ENCODE measurements at places on chromosomes 16 and 17. TPM values are rescaled to one million over a fixed set of nuclear protein-coding genes. Genes with fewer than 3 reads are reported as not detected.

DNA sequence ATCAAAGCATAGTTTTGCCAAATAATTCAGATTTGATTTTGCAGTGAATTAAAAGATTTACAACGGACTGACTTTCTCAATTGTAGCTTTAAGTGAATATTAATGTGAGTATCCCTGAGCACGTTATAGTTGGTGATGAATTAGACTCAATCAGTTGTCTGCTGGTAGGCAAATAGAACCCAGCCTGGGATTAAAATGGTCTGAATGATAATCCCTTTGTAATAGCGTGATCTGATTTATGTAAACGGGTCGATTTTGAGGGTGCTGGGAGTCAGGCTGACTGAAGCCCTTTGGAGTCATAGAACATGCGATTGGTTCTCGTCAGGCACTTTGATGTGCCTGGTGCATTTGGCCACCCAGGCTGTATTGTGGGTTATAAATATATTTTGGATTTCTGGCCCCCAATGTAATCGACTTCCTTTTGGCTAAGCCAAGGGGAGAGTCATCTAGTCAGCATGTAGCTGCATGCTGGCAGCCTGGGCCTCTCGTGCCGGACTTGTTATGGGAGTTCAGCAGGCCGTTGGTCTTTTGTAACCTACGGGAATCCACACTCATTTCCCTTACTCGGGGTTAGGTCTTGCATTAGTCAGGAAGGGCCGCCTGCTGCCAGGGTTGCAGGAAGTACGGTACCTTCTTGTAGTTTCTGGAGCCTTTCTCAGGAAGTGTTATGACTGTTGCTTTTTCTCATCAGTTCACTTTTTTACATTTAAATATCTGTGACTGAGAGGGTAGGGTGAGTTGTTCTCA, 5.4 kb downstream of the PGS1 start:
- H3K27me3 ChIP-seq: no peaks in the 10 kb centered on the region
- no peak for DNase-seq
- no peak overlapping the region for H3K27ac ChIP-seq
- peaks cover 3% of the 10 kb centered on the region for H3K36me3 ChIP-seq
- peaks cover 53% of the 10 kb centered on the region for H3K4me1 ChIP-seq
- H3K4me3 ChIP-seq: no peak overlapping the region

DNA sequence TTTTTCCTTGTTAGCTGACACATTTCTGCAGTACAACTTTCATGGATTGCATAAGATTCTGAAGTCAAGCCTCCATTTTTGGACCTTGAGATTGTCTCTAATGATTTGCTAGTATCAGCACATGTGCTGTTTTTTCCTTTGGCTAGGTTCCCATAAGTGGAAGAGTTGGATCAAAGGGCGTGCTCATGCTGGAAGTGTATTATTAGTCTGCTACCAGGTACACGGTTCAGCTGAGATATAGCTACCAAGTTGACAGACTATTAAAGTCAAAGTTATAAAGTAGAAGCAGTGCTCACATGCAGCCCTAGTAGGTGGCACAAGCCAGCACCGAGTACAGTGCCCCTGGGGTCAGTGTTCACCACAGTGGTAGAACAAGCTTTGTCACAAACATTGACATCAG, 3.2 kb downstream of the FAHD1 start:
- 0 out of 2 replicates have a peak overlapping the region, but pooled peaks have one; percentile 3 for H3K4me3 ChIP-seq
- no peaks in the 10 kb centered on the region for H3K27me3 ChIP-seq
- peak; percentile 68 for DNase-seq

DNA sequence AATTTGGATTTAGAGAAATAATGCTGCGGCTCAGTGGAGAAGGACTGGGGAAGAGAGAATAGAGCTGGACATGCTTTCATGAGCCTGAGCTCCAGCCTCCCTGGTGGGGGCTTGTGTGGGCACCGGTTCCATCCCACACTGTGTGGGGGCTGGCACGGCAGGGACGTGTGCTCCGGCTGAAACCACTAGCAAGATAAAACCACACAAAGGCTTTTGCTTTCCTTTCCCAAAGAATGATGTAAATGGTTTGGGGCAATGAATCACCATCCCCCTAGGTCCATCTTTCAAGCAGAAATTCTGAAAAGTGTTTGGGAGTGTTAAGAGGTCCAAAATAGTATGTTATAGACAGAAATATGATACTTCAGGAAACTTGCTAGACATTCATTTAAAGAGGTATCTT, 77.0 kb downstream of the CDH11 start:
- no peaks in the 10 kb centered on the region for H3K36me3 ChIP-seq
- no peaks in the 10 kb centered on the region for H3K27me3 ChIP-seq
- H3K4me3 ChIP-seq: no peak overlapping the region
- no peak overlapping the region for H3K27ac ChIP-seq

GRCh38 chr16:48099455-48099854, 56.3 kb downstream of the ABCC12 start:
- no peak for DNase-seq
- H3K36me3 ChIP-seq: no peaks in the 10 kb centered on the region
- H3K27ac ChIP-seq: no peak overlapping the region
- no peak overlapping the region for H3K4me3 ChIP-seq
- H3K27me3 ChIP-seq: no peaks in the 10 kb centered on the region

DNA sequence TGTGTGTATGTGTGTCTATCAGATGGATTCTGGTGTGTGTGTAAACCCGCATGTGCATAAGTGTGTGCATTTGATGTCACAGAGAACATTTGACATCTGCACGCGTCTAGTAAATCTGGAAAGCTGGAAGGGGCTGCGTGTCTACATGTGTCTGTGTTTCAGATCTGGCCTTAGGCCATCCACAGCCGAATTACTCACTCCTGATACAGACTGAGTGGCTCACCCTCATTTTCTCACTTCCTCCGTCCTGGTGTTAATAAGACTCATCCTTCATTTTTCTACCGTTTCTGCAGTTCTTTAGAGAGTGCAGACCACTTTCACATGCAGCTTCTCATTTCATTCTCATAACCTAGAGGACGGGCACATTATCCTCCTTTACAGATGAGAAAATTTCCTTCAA, 491.6 kb downstream of the CDH13 start:
- no peaks in the 10 kb centered on the region for H3K36me3 ChIP-seq
- no peak overlapping the region for H3K27ac ChIP-seq
- H3K4me1 ChIP-seq: no peaks in the 10 kb centered on the region
- DNase-seq: no peak
- 0 out of 3 replicates have a peak, but pooled peaks cover 4% of the 10 kb centered on the region for H3K27me3 ChIP-seq
- no peak overlapping the region for H3K4me3 ChIP-seq

- no peaks in the 10 kb centered on the region for H3K27me3 ChIP-seq
- peaks cover 49% of the 10 kb centered on the region for H3K36me3 ChIP-seq
- H3K4me1 ChIP-seq: peaks cover 31% of the 10 kb centered on the region
- H3K27ac ChIP-seq: no peak overlapping the region
- no peak overlapping the region for H3K4me3 ChIP-seq
Measured at GRCh38 chr17:50137042-50137441, 7.1 kb upstream of the SAMD14 start.

DNA sequence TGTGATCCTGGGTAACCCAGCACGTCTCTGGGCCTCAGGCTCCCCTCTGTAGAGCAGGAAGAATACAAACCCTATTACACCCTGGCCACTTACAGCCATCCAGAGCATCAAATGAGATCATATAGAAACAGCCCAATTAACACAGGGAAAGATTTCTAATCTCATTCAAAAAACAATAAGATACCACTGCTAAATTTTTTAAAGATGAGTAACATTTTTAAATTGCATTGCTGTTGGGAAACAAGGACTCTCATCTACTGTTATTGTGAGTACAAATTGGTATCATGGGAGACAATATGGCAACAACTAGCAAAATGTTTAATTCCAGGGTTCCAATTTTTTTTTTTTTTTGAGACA, 41.1 kb downstream of the SRL start:
- H3K4me3 ChIP-seq: no peak overlapping the region
- peaks cover 5% of the 10 kb centered on the region for H3K4me1 ChIP-seq
- no peak overlapping the region for H3K27ac ChIP-seq
- no peaks in the 10 kb centered on the region for H3K36me3 ChIP-seq

GRCh38 chr17:64406321-64407200, 15.9 kb upstream of the PECAM1 start:
- peak overlapping the region; percentile 76 for H3K27ac ChIP-seq
- no peaks in the 10 kb centered on the region for H3K27me3 ChIP-seq
- peak overlapping the region; percentile 15 for H3K4me3 ChIP-seq
- peak; percentile 92 for DNase-seq

DNA sequence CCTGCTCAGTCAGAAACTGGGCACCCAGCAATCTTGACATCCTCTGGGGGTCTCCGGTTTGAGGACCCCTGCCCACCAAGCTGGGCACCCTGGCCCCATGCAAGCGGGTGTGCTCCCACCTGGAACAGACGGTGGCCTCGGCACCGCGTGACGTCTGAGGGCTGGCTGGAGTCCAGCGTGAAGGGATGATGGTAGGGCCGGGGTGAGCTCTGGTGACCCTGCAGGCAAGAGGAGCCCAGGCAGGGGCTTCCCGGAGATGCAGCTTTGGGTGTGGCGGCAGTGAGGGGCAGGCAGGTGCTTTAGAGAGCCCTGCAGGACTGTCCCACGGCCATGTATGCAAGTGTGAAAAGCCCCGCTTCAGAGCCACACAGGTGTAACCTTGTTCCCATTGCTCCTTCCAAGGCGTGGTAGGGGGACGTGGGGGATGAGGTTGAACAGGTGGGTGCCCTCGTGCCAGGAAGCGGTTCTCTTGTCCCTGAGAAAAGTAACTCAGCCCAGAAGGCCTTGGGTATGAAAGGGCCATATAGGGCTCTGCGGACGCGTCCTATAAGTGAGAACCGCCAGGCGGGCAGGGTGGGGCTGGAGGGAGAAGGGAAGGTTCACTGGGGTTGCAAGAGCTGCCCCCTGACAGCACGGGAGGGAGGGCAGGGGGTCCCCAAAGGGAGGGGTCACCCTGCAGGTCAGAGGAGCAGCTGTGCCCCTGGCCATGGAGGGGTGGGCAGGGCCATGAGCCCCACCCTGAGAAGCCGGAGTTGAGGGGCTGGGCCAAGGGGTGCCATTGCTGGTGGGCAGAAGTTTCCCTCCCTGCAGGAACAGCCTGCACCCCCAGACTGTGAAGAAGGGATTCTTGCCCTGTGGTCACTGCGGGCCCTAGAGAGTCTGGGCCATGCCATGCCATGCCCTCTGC, 9.2 kb downstream of the RGS11 start:
- H3K4me3 ChIP-seq: no peak overlapping the region
- peaks cover 10% of the 10 kb centered on the region for H3K36me3 ChIP-seq
- no peak overlapping the region for H3K27ac ChIP-seq
- H3K27me3 ChIP-seq: peaks cover 31% of the 10 kb centered on the region
- H3K4me1 ChIP-seq: peaks cover 26% of the 10 kb centered on the region

DNA sequence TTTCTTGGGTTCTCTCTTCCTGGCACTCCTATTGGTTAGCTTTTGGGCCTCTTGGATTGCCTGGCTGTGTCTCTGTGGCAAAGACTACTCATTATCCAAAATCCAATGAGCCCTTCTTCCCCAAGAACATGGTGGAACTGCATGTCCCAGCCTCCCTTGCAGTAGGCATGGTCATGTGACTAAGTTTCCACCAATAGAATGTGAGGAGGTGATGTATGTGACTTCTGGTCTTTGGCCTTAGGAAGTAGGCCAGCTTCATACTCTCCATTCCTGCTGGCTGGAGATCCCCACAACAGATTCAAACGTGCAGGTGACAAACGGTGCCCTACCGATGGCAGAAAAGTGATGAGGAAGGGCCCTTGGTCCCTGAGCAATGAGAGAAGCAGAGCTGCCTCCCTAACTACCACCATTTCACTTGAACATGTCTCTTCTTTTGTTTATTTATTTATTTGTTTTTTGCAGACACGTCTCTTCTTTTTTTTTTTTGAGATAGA, 17.3 kb upstream of the SPN start:
- H3K4me3 ChIP-seq: peak overlapping the region; percentile 14
- DNase-seq: peak; percentile 89
- peaks cover 47% of the 10 kb centered on the region for H3K4me1 ChIP-seq
- peak overlapping the region; percentile 43 for H3K27ac ChIP-seq
- H3K27me3 ChIP-seq: no peaks in the 10 kb centered on the region
- no peaks in the 10 kb centered on the region for H3K36me3 ChIP-seq

DNA sequence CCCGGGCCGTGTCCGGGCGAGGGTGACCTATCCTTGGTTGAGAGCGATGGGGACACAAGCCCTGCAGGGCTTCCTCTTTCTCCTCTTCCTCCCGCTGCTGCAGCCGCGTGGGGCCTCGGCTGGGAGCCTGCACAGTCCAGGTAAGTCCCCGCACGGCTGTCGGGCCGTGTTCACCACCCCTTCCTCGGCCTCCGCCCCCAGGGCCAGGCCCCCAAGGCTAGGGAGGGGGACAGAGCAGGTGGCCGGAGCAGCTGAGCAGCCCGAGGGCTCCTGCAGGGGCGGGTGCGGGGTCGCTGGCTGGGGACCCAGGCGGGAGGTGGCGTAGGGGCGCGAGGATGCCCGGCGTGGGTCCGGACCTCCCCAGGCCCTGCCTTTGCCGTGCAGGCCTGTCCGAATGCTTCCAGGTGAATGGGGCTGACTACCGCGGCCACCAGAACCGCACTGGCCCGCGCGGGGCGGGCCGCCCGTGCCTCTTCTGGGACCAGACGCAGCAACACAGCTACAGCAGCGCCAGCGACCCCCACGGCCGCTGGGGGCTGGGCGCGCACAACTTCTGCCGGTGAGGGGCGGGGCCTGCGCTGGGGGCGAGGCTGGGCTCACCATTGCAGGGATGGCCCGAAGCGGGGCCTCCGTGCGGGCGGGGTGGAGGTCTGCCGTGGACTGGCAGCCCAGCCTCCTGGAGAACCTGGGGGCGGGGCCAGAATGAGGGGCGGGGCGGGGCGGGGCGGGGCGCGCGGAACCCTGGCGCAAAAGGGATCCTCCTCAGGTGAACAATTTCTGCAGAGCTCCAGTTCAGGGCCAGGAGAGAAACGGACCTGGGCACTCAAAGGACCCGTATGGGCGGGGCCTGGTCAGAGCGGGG, 631 bp downstream of the KREMEN2 start:
- H3K27me3 ChIP-seq: no peaks in the 10 kb centered on the region
- H3K27ac ChIP-seq: no peak overlapping the region
- peaks cover 24% of the 10 kb centered on the region for H3K4me1 ChIP-seq
- no peaks in the 10 kb centered on the region for H3K36me3 ChIP-seq
- peak overlapping the region; percentile 63 for H3K4me3 ChIP-seq
- peak; percentile 74 for DNase-seq

- H3K4me3 ChIP-seq: no peak overlapping the region
- no peaks in the 10 kb centered on the region for H3K27me3 ChIP-seq
- no peak overlapping the region for H3K27ac ChIP-seq
Measured at GRCh38 chr17:61650749-61651148, 59.7 kb upstream of the NACA2 start.

DNA sequence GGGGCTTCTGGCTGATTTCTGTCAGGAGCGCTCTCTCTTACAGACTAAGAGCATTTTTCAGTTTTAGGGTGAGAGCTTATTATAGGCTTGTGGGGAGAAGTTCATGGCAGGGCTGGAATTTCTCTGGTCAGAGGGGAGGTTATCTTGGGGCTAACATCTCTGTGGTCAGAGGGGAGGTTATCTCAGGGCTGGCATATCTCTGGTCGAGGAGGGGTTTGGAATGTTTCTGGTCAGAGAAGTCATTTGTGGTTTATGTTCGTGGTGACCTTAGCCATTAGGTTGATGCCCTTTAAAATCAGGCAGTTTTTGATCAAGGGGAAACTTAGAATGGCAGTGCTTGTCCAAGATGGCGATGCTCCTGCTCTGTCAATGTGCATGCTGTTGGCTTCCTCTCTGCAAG, 10.8 kb upstream of the USP31 start:
- no peak overlapping the region for H3K27ac ChIP-seq
- no peak overlapping the region for H3K4me3 ChIP-seq
- no peaks in the 10 kb centered on the region for H3K36me3 ChIP-seq
- DNase-seq: no peak
- no peaks in the 10 kb centered on the region for H3K4me1 ChIP-seq

SRL gene
- not detected for total RNA-seq

KAT2A gene
- 20.2 TPM for total RNA-seq

HS3ST3B1 gene
- 39.5 TPM for total RNA-seq

ALDH3A1 gene
- total RNA-seq: 0.62 TPM

CRISPLD2 gene
- total RNA-seq: 0.31 TPM

PDILT gene
- total RNA-seq: not detected

EIF5A gene
- total RNA-seq: 319 TPM

PIRT gene
- total RNA-seq: not detected
